Naive thymus-derived CD8-positive, alpha-beta T cell (primary cell): ENCODE measurements at places on chromosomes 1 and 21.

- DNase-seq, result no peak
Measured at GRCh38 chr1:66618390-66618789, 84.4 kb downstream of the SGIP1 start.

- no peak for DNase-seq
Measured at GRCh38 chr1:68782890-68783289, 286.0 kb upstream of the DEPDC1 start.

GRCh38 chr1:41540886-41541591 is 56.6 kb upstream of the EDN2 start:
- DNase-seq, result no peak

DNA sequence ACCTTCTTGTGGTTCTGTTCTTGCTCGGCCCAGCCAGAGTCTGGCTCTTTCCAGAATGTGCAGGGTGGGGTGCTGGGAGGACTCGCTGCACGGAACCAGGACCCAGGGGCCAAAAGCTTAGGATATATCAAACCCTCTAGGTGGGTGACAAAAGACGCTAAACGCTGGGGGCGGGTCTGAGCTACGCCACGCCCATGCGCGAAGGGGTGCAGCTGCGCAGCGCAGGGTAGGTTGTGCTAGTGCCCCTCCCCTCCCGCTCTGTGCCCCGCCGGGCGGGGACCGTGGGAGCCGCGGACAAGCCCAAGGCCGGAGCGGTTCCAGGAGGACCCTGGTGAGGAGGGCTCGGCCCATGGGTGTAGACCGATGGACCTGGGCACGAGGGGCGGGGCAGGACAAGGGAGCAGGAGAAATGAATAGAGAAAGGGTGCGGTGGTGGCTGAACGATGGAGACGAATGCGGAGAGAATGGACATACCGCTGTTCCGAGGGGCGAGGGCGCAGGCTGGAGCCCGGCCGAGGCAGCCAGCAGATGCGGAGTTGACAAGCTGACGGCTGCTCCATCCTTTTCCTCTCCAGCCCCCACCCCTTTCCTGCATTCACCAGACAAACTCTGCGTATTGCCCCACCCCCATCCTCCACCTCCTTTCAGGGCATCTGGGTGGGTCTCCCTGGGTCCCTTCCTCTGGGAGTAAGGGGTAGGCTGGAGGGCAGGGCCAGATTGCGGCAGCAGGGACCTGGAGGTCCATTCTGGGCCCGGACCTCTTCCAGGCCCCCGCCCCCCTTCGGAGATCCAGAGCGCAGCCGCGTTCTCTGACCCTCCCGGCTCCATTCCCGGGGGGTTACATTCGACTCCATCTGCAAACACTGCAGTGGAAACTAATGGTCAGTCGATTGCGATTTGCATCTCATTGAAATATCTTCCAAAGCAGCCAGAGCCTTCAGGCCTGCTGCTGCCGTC is at the start of gene RUSC1:
Gene RUSC1 (plus strand): TSS at position 234 of the 957 bp plus-strand sequence. CDS start 880 bp downstream, outside the sequence.
- peak; percentile 84 for DNase-seq

DNA sequence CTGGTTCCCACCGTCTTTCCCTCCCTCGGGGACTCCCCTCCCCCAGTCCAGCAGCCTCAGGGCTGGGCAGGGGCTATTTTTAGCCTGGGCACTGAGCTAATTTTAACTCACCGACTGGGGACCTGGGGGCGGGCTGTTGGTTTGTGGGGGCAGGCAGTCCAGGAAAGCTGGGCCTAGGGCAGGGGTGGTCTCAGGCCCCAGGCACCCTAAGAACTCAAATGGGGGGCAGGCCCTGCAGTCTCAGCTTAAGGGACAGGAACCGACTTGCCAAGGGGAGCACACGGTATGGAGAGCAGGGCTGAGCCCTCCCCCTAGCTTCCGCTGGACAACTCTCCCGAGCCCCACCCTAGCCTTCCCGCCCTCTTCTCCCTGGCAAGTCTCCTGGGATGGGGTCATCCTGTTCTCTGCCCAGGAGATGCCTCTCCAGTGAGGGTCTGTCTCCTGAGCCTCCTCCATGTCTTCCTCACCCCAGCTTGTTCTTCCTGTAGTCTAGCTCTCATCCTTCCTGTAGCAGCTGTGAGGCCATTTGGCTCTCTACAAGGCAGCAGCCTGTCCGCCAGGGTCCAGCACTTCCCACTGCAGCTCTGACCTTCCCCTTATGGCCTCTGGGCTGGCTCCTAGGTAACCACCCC is 10.1 kb downstream of the MEF2D start:
- no peak for DNase-seq

GRCh38 chr1:17550729-17551584 is 11.5 kb downstream of the ARHGEF10L start:
- no peak for DNase-seq

DNA sequence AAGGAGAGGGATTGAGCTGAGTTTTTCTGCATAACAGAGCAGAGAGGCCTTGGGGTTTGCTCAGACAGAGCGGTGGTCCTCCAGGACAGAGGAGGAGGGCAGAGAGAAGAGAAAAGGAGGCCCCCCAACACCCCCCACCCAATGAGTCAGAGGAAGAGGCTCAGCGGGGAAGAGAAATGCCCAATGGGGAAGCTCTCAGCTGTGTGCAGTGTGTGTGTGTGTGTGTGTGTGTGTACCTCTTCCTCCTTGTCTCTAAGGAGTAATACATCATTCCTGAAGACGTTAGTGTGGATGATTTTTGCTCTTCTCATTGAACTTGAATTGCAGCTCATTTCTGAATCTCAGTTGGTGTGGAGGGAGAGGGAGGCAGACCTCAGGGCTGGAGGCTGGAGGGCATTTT is 8.7 kb downstream of the TMPRSS3 start:
- no peak for DNase-seq

DNA sequence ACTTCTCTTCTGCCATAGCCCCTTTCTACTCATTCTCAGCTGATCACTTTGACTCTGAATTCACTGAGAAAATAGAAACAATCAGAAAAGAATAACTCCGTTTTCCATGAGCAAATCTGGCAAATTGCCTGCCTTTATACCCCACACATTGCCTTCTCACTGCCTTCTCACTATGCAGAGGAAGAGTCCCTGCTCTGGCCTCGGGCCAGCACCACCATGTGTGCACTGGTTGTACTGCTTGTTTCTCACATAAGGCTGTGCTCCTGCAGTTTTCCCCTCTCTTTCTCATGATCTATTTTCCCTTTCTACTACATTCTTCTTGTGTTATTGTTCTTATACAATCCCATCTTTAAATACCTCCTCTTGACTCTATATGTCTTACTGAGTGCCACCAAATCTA is 2.3 kb upstream of the HMGCS2 start:
- DNase-seq, result no peak

GRCh38 chr1:34870395-34870794 is 10.8 kb upstream of the SMIM12 start:
- no peak for DNase-seq

DNA sequence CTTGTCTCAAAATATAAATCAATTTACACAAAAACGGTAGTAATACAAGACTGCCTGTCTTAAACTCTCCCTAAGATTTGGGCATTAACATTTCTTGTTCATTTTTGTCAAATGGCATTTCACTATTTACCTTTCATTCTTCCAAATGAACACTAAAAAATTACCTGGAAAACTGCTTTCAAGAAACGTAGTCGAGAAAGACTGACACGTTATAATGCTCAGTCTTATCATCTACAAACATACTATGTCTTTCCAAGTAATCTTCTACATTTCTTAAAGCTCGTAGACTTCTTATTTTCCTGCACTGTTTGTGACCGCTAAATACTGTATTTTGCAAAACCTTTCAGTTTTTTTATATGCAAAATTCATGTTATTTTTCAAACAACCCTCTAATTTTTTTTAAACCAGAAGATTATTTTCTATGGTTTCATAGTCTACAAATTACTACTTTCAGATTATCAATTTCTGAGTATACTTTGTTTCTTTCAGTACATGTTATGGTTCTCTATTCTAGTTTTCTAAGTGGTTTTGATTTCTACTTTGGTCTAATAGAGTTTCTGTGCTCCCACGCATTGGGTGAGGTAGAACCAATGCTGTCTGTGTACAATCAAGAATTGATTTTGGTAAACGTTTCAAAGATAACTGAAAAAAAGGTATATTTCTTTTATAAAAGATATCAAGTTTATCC is 336.4 kb downstream of the SMYD3 start:
- no peak for DNase-seq

- no peak for DNase-seq
Measured at GRCh38 chr1:209483691-209484090, 99.8 kb upstream of the CAMK1G start.

DNA sequence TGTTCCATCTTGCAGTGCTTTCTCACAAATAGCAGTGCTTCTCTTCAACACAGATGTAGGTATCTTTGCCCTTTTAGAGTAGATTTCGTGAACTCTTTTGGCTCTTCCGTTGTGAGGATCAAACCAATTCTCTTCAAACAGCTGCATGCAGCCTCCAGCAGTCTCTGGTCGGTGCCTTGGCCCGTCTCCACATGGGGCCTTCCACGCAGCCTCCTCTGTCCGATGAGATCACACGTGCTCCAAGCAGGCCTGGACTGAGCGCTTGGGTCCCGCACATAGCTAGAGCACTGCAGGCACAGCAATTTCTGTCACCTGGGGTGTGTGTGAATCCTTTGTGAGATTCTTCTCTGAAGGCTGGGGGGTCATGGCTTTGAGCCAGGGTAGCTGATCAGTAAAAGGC is 82.8 kb upstream of the KCNE2 start:
- DNase-seq, result no peak

DNA sequence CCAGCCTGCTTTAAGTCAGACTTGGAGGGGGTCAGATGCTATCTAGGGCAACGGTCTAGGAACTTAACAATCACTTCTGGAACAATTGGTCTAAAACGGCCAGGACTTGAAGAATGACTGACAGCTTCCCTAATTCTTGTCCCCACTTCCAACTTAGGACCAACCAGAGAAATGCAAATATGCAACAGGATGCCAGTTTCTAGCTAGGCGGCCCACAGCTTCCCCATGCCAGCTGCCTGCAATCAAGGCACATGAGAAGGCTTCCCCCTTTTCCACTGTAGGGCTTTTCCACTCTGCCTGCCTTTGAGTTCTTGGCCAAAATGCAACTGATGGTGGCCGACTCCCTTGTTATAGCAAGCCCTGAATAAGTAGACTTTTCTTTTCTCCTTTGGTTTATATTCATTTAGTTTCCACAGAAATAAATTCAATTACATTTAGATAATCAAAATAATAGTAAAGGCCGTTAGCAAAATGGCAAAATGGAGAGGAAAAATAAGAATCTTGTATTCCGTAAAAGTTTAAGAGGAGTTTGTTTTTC is 80.9 kb downstream of the BACH1 start:
- DNase-seq, result no peak

DNA sequence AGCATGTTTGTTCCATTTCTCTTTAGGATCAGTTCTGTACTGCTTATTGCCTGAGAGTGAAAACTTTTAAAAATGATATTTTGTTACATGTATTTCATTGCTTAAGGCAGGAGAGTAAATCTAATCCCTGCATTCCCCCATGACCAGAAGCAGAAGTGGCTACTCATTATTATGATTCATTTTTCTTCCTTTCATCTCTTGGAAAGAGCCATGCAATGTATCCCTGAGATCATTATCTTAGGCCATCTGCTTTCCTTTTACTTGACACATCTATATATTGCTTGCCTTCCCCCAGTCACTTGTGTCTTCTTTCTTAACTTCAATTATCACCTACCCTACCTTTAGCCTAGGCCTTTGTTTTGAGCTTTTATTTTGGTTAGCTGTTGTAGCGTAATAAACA is 430.4 kb upstream of the CHRM3 start:
- DNase-seq, result no peak

DNA sequence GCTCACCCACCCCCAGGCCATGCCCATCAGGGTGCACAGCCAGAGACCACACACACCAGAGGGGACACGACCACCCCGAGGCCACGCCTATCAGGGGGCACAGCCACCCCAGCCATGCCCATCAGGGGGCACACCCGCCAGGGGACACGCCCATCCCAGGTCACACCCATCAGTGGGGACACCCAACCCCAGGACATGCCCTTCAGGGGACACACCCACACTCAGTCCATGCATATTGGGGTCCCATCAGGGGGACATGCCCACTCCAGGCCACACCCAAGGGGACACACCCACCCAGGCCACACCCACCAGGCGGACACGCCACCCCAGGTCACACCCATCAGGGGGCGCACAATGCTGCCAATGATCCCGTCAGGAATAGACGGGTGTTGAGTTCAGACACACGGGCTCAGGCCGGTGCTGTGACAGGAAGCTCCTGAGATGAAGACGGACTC is 20.7 kb downstream of the MCM3AP start:
- DNase-seq, result no peak

- no peak for DNase-seq
Measured at GRCh38 chr21:40556442-40556968, 290.5 kb downstream of the DSCAM start.

DNA sequence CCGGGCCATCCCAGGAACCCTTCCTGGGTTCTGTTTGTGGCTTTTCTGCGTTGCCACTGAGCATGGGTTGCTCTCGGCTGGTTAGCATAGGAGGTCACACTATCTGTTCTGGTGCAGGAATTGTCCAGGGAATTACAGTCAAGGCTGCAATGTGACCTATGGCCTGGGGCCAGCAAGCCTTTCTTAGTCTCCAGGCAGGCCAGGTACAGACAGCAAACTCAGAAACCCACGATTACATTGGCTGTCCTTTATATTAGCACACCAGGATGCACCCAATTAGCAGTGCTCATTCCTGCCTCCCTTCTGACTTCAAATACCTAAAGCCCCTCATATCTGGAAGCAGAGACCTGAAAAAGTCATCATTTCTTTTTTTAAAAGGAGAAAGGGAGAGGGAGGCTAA is 55.2 kb downstream of the CD247 start:
- no peak for DNase-seq

DNA sequence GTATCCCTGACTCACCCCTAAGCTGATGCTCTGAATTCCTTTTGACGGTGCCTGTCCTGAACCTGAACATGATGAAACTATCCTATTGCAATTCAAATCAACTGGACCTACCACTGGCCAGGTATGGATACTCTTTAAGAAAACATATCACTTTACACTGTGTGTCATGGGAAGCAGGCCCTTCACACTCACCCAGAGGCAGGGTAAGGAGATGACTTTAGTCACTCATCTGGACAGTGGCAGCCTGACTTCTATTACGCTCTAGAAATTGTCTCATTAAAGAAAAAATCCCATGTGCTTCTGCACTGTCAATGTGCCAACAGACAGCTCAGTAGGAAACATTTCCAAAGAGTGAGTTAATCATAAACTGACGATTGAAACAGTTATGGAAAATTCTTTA is 94.3 kb downstream of the VAV3 start:
- no peak for DNase-seq

DNA sequence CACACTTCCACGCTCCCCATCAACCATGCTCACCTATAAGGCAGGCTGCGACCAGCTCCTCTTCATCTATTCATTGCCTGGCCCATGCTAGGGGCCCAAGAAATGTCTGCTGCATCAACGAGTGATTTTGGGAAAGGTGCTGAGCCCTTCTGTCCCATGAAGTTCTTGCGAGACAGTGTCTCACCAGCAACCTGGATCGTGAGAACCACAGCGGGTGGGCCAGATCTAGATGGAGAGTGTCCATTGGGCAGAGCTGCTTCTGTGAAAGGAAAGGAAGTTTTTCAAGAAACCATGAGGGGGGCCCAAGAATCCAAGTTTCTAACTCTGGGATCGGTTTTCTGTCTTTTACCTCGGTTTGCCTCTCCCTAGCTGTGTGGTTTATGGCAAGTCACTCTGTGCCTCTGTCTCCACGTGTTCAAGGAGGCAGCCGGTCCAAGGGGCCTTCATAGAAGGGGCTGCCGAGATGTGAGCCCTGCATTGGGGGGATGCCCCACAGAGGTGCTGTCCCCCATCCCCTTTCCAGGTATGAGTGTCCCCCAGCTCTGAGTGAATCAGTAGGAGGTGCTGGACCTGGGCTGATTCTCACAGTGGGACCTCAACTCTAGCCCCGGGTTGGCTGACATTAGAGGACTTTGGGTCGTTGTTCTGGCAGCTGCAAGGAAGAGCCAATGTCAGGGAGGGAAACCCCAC is 8.3 kb upstream of the PADI1 start:
- DNase-seq, result no peak

GRCh38 chr1:217433664-217434063 is 197.2 kb downstream of the GPATCH2 start:
- no peak for DNase-seq
